Memory B cell (primary cell): ENCODE measurements at places on chromosomes 12 and 14.

- DNase-seq: no peak
These were observed 64.9 kb upstream of the ZDHHC17 start for GRCh38 chr12:76698966-76699365.

DNA sequence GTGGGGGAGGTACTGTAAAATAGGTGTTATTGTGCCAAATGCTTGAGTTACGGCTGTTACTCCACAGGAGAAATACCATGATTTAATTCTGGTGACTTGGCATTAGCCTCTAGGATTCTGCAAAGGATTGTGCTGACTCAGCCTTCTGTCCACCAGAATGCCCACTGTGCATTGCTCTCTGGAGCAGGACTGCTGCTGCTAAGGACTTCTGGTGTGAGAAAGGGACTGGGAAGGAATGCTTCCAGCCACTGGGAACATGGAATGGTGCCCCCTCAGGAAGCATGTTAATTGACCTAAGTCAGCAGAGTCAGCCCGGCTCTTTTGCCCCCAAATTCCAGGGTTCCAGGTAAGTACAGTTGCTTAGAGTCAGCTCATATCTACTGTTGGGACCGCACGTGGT, 32.9 kb downstream of the ZFHX2 start:
- DNase-seq: no peak

DNA sequence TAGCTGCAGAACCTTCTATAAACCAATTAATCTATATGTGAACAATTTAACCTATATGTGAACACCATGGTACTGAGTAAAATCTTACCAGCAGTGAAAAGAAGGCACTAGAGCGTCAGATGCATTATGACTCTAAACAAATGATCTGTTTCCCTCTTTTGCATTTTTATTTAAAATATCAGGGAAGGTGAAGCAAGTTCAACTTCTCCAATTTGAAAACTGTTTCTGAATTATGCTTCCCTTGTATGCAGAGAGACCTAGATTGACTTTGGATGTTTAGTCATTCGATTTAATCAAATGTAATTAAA, 80.9 kb downstream of the DAD1 start:
- no peak for DNase-seq

DNA sequence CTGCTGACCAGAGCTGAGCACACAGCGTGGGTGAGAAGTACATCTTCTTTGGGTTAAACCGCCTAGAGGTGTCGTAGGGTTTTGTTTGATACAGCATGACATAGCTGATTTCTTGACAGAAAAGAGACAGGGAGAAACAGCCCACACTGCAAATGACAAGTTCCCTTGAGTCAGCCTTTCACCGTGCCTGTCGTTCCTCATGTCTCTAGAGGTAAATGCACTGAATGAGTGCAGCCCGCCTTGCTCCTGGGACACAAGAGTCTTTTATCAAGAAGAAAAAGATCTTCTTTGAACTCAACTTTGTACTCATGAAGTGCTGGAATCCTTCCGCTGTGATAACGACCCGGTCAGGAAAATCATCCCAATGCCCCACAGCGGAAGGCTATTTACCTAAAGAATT, 77.6 kb downstream of the TMEM132D start:
- DNase-seq: no peak

GRCh38 chr12:116276652-116277466, 634 bp downstream of the MED13L start:
- peak; percentile 62 for DNase-seq

DNA sequence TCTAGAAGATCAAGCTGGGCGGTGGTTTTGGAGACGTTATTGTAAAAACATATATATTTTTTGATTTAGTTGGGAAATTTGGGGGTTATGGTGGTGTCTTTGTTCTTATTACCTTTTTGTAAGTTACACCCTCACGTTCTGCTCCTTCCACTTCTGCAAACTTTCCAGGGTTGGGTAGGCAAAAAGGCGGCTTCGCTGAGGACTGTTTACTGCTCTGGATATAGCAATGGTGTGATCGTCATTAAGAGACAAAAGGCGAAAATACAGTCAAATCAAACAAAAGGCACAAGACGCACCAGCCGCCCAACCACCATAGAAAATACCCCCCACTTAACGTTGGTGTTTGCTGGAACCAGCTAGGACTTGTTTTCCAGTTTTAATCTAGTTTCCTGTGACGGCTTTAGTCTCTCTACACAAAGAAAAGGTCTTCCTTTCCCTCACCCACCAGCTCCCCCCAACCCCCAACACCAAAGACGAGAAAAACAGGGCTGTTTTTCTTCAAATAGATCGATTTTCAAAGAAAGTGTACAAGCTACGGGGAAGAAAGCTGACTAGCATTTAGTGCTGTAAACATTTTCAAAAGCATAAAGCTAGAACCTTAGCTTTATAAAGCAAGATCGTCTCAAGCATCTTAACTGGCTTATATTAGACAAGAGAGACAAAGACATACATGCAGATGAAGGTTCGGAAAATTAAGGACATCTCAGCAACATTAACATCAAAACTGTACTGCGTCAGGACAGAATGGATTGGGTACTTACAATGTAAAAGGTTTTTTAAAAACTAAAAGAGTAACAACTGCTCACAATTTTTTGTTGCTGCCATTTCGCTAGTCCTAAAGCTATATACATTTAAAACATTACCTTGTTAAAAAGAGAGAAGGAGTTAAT, 2.0 kb upstream of the SETD1B start:
- DNase-seq: no peak

DNA sequence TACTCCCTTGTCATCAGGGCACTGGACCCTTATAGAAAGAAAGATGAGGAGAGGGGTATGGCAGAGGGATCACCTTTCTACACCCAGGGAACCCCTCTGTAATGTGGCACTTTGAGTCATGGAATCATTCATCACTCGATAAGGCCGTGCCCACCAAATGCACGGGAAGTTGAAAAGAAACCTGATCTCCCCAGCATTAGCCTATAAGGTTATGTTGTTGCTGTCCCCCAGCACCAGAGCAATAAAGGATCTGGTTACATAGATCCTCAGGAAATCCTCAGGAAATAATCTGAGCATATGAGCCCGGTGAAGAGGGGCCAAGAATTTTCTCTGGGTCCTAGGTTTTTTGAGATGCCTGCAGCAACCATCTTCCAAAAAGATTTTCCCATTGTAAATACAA, 148.8 kb upstream of the CRY1 start:
- DNase-seq: no peak

DNA sequence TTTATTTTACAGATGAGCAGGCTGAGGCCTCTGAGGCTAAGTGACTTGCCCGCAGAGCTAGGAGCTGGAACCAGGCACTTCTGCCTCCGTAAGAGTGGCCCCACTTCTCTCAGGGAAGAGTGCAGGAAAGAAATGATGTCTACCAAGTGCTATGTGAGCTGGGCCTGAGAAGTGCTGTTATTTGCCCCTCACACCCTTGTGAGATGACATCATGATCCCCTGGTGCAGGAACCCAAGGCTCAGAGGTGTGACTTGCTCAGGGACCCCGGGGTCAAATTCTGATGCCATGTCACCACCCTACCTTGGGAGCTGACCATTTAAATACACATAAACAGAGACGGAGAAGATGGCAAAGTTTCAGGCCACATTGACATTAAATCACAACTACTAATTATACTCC, 63.7 kb upstream of the DDX11 start:
- DNase-seq: no peak

DNA sequence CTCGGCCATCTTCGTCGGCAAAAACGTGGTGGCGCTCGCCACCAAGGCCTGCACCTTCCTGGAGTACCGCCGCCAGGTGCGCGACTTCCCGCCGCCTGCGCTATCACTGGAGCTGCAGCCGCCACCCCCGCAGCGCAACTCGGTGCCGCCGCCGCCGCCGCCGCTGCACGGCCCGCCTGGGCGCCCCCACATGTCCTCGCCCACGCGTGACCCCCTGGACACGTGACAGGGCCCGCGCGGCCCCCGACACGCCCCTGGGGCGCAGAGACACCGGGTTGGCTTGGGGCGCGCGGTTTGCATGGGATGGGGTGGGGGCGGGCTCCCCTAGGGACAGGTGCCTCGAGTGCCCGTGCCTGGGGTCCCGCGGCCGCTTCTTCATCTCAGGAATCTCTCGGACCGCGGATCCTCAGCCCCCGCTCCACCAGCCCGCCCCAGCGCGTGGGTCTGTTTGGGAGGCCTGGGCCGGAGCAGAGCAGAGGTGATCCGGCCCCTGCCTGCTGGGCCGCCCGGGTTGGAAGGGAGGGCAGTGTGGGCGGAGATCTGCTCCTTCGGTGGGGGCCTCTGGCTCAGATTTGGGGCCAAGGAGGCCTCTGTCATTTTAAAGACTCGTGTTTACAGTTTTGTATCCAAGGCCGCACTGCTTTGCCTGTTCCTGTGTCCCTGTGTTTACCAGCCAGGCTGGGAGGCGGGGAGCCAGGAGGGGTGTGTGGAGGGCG, 3.3 kb downstream of the TMEM121 start:
- peak; percentile 54 for DNase-seq

GRCh38 chr12:16606201-16606849, 363 bp upstream of the LMO3 start:
- DNase-seq: no peak

DNA sequence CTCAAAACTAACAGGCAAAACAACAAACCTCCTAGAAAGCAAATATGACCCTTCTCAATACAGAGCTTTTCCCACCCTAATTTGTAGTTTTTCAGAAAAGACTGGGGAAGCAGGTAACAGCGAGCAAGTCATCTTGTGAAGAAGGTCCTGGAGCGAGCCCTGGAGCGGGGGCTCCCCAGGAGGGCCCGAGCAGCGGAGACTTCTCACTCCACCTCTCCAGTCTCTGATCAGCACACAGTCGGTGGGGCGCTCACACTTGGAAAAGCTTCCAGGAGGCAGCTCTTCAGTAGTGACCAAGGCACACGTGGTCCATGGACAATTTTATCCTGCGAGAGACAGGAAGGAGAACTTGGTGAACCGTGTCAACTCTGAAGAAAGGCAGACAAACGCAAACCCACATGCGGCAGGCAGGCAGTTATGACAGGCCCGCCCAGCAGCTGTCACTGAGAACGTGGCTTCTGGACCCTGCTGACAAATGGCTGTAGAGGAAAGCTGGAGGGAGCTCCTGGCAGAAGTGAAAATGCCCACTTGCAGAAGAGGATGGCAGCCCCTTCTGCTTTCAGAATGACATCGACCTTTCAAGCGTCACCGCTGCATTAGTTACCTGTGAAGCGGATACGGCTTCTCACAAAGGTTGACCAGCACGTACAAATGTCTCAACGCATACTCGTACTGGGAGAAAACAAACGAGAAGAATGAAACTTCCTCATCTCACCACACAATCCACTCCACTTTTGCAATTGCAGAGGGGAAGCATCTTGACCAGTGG, 44.2 kb downstream of the LGMN start:
- DNase-seq: peak; percentile 63

- DNase-seq: no peak
These were observed 32.8 kb downstream of the MSRB3 start for GRCh38 chr12:65311260-65311659.

- DNase-seq: no peak
These were observed 22.8 kb upstream of the NXPH4 start for GRCh38 chr12:57193706-57194245.

DNA sequence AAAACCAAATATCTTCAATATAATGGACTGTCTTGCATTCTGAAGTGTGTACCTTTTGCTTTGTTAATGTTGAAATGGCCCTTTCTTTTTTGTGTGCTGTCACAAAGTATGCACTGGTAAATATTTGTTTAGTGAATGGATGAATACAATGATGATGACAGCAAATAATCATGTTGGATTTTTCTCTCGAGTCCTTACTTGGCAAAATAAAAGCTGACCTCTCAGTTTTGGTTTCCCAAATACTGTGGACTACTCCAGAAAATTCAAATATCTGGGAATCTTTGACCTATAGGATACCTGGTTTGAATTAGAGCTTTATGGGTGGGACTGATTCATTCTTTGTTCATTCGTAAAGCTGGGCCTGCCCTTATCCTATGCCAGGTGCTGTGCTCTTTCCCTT, 5.5 kb downstream of the UBE3B start:
- no peak for DNase-seq

- DNase-seq: no peak
These were observed 105.2 kb upstream of the CDKN3 start for GRCh38 chr14:54291491-54292191.

- DNase-seq: no peak
These were observed 22.1 kb upstream of the CEP170B start for GRCh38 chr14:104843006-104843405.

- peak; percentile 28 for DNase-seq
These were observed 45.8 kb upstream of the TMED10 start for GRCh38 chr14:75222208-75222701.

DNA sequence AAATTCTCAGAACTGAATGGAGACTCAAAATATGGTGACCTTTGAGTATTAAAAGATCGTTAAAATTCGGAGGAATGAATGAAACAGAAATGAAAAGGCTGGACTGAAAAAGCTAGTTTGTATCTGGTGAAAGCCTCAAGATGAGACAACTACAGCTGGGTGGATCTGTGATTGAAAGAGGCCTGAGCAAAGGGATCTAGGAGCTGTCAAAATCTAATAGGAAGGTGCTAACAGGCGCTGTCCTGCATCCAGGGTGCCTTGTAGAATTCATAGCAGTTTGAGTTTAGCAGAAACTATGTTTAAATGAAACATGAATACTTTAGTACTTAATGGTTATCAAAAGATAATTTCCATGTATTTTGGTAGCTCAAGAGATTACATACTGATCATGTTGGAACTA, 2.3 kb downstream of the YY1 start:
- DNase-seq: no peak

DNA sequence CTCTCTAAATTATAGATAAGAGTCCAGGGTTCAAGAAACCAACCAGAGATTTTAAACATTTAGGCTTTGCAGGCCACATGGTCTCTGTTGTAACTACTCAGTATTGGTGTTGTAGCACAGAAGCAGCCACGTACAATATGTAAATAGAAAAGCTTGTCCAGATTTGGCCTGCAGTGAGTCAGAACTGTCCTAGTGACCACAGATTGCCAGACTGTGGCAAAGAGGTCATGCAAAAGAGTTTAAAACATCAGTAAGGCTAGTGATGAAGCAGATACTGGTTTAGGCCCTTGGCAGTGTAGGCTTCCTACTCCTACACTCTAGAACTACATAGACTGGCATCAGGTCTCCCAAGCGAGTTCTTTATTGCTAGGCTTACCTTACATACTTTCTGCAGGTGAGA, 117.6 kb upstream of the GARIN6 start:
- no peak for DNase-seq

- DNase-seq: no peak
These were observed 66.7 kb upstream of the PPP1R12A start for GRCh38 chr12:80001562-80001961.

- no peak for DNase-seq
These were observed at the start of gene NPC2 for GRCh38 chr14:74492776-74493342. Gene NPC2, minus strand, starts transcription at chr14:74493305. Its CDS starts 31 bp downstream, at chr14:74493274.

DNA sequence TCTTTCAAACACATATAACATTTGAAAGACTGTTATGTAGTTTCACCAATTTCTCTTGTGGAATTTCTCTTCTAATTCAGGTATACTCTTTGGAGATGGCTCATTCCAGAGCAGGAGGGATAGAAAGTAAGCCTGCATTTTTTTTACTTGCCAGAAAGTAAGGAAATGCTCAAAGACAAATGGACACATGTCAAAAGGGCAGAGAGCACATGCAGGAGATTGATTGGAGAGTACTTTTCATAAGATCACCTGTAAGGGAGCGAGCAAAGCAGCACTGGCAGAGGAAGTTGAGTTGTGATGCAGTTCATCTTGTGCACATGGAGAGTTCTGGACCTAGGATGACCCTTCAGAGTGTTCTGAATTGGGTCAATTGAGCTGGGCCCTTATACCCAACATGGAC, 51.4 kb upstream of the FBXO33 start:
- no peak for DNase-seq

- DNase-seq: no peak
These were observed 22.8 kb upstream of the NPFF start for GRCh38 chr12:53530061-53530460.
